ENCODE measurements at places on chromosomes 5 and 9.

GRCh38 chr5:113270086-113270485 is 164.7 kb downstream of the TSSK1B start:
- no peak for DNase-seq

GRCh38 chr5:103624035-103624480 is 61.5 kb upstream of the NUDT12 start:
- DNase-seq = no peak

GRCh38 chr9:94697972-94698581 is 28.4 kb upstream of the AOPEP start:
- DNase-seq = no peak

GRCh38 chr5:74040065-74040551 is 414.1 kb downstream of the ARHGEF28 start:
- DNase-seq = no peak

GRCh38 chr9:116549786-116550660 is 137.1 kb upstream of the TRIM32 start:
- DNase-seq = no peak

DNA sequence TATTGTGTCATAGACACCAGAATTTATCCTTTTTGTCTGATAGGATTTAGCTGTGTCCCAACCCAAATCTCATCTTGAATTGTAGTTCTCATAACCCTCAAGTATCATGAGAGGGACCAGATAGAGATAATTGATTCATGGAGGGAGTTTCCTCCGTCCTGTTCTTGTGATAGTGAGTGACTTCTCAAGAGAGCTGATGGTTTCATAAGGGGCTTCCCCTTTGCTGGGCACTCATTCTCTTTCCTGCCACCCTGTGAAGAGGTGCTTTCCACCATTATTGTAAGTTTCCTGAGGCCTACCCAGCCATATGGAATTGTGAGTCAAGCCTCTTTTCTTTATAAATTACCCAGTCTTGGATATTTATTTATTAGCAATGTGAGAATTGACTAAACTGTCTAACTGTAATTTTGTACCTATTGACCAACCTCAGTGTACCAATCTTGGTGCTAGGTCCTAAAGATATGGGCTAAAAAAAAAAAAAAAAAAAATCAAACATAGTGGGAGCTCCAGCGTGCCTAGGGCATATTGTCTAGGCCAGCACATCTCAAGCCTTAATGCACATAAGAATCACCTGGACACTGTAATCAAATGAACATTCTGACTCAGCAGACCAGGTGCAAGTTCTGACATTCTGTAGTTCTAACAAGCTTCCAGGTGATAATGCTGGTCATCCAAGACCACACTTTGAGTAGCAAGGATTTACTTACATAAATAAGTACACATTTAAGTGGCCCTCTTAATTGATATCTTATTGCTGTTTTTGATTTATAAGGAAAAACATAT is 30.5 kb downstream of the ST8SIA4 start:
- peak; percentile 70 for DNase-seq

DNA sequence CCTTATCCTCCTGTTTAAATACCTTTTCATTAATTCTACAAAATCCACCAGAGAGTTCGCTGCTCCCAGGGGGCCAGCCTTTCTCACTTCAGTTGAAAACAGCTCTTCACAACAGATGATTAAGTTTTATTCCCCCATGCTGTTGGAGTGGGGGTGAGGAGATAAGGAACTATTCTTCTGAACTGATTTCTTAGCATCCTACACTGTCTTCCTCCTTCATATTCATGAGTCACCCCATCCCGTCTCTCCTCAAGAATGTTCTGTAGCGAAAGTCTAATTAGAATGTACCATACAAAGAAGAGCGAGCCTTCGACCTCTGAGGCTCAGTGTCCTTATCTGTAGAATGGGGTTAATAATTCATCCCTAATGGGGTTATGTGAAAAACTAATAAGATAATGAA is 138.0 kb downstream of the PIK3R1 start:
- DNase-seq = peak; percentile 38

All from inflammatory macrophage treated with lipopolysaccharide for 4 hours (primary cell).